ENCODE measurements at places on chromosomes 13 and 19.

GRCh38 chr19:310141-310651, 19.0 kb upstream of the PLPP2 start:
- no peak for DNase-seq

- no peak for DNase-seq
These were observed 19.6 kb upstream of the C19orf33 start for GRCh38 chr19:38284422-38284821.

DNA sequence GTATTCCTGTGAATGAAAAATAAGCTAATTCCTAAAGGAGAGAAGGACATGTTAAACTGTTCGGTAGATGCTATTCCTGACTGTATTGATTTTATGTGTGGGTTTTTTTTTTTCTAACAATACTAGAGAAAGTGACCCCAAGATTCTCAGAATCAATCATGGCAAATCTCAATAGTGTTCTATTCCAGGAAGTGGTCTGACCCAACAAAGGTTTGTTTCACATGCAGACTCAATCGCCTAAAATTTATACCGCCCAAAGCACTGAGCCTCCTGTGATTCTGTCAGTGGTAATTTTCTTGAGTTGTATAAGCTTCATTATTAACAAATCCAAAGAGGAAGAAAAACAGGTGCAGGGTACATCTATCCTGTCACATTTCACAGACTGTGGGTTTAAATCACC, 293.7 kb downstream of the SUCLA2 start:
- no peak for DNase-seq

DNA sequence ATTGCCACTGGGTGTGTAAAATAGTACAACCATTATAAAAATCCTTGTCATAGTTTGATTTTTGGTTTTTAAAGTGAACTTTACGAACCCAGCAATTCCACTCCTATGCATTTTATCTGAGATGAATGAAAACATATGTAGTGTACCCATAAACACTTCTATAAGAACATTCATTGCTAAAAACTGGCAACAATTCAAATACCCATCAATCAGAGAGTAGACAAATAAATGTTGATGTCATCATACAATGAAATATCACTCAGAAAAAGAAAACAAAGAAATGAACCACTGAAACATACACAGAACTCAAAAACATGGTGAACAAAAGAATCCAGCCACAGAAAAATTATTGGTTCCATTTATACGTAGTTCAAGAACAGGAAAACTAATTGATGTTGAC, 202.3 kb downstream of the ABCC4 start:
- DNase-seq = no peak

GRCh38 chr19:13077240-13077639, 25.4 kb downstream of the LYL1 start:
- no peak for DNase-seq

DNA sequence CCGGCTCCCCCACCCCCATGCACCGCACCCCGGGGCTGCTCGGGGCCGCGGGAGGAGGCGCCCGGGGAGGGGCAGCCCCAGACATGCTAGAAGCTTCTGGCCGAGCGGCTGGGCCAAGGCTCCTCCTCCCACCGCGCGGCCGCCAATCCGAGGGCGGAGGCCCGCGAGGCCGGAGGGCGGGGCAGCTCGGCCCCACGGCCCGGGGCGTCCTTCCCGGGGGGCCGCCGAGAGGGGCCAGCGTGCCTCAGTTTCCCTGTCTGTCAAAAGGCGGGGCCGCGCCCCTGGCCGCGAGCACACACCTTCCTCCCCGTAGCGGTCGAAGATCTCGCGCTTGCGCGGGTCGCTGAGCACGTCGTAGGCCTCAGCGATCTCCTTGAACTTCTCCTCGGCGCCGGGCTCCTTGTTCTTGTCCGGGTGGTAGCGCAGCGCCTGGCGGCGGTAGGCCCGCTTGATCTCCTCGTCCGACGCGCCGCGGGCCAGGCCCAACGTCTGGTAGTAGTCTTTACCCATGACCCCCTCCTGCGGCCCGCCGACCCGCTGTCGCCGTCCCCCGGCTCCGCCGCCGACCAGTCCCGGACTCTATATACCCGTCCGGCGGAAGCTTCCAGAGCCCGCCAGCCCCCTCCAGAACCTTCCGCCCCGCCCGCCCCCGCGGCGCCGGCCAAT, at the start of gene DNAJB1:
Gene DNAJB1 (minus strand): TSS at position 558 of the 666 bp plus-strand sequence. CDS start 48 bp downstream, at position 510.
- DNase-seq = no peak

DNA sequence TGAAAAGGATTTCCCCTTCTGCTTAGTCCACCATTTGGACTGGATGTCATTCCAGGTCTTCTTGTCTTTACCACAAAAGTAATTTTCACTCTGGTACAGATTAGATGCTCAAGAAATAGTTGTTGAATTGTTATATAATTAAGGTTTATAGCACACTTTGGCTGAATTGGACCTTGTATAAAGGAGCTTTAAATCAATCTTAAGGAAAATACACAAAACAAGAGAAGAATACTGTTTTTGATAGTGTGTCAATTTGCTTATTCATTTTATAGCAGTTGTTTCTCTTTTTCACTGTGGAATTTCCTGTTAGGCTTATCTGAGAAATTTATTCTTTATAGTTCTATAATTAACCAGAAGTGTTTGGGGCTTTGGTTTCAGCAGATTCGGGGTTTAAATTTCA, 62.7 kb upstream of the TDRD3 start:
- no peak for DNase-seq

DNA sequence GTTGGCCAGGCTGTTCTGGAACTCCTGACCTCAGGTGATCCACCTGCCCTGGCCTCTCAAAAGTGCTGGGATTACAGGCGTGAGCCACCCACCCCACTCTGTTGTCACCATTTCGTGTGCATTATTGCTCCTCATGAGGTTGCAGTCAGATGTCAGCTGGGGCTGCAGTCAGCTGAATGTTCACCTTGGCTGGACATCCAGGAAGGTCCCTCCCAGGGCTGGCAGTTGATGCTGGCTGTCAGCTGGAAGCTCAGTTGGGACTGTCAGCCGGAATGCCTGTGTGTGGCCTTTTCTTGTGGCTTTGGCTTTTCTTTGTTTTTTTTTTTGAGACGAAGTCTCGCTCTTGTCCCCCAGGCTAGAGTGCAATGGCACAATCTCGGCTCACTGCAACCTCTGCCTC, 6.6 kb downstream of the MEGF8 start:
- DNase-seq = no peak

GRCh38 chr19:16280306-16280705, 44.3 kb upstream of the KLF2 start:
- DNase-seq = no peak

GRCh38 chr13:24698686-24699085, 18.5 kb downstream of the ATP12A start:
- DNase-seq = no peak

DNA sequence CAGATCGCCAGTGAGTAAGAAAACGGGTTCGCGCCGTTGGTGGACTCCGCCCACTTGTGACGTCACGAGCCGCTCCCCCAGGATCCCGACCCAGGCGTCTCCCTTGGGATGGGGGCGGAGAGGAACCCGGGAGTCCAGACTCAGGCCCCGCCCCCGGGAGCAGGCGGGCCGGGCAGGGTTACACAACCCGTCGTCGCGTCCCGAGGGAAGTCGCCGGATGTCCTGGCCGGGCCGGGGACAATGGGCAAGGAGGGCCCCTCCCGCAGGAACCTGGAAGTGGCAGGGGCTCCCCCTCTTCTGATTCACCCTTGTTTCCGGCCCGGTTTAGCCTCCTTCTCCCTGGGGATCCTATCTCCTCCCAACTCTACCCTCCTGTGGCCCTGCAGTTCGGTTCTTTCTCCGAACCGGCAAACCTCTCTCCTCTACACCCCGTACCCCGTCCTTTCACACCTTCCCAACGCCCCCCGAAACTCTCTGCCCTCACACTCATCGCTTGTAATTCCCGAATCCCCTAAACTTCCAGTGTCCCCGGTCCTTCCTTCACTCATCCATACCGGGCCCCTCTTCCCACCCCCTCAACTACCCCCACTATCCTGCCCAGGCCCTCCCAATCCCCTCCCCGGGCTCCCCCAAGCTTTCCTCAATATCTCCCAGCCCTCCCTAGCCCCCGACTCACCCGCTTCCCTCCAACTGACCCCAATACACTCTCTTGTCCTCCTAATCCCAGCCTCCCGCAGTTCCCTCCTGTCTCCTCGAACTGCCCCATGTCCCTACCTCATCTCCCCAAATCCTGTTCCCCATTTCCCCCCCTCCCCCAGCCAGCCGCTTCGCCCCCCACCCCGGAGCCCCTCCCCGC, 20.0 kb upstream of the ERCC1 start:
- DNase-seq = peak; percentile 76

GRCh38 chr13:45500492-45501174, 35.9 kb downstream of the COG3 start:
- no peak for DNase-seq

DNA sequence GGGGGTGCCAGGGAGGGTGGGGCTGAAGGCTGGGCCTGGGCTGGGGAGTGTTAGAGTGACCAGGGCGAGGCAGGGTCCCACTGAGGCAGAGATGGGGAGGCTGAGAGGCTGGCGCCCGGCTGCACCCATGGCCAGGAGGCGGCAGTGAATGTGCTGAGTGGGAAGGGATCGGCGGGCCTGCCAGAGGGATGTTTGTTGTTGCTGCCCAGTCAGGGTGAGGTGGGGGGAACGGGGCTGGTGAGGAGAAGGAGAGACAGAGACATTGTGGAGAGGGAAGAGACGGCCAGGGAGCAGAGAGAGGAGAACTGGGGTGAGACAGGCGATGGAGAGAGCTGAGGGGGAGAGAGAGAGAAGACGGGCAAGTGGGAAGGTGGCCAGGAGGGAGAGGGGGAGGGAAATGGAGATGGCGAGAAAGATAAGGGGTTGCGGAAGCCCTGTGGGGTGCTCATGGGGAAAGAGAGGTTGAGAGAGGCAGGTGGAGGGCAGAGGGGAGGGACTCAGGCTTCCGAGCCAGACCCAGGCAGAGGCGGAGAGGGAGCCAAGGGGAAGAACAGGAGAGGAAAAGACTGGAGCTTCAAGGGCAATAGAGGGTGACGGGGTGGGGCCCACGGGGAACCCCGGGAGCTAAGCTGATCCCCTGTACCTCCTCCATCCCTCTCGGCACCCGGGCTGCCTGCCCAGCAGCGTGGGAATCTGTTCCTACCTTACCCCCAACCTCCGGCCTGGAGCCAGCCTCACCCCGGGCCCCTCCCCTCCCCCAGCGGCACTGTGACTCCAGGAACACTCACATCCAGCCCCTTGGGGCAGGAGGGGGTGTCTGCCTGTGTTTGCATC, 690 bp upstream of the B3GNT8 start:
- peak; percentile 68 for DNase-seq

GRCh38 chr13:35747594-35747993, 271.1 kb upstream of the MAB21L1 start:
- DNase-seq = no peak

DNA sequence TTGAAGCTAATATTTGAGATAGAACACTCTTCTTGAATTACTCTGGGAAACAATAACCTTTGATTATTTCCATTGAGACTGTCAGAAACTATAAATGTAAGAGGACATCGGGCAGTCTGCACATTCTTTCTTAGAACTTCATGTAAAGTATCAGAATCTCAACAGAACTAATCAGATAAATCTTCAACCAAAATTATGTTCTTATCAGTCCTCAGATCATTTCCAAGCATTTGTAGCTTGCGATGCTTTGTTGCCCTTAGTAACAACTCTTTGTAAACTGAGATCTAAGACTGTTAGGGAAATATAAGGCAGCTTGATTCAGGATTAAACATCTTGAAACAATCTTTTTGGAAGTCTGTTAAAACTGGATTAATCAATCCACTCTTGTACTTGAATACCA, 70.3 kb downstream of the FNDC3A start:
- no peak for DNase-seq

DNA sequence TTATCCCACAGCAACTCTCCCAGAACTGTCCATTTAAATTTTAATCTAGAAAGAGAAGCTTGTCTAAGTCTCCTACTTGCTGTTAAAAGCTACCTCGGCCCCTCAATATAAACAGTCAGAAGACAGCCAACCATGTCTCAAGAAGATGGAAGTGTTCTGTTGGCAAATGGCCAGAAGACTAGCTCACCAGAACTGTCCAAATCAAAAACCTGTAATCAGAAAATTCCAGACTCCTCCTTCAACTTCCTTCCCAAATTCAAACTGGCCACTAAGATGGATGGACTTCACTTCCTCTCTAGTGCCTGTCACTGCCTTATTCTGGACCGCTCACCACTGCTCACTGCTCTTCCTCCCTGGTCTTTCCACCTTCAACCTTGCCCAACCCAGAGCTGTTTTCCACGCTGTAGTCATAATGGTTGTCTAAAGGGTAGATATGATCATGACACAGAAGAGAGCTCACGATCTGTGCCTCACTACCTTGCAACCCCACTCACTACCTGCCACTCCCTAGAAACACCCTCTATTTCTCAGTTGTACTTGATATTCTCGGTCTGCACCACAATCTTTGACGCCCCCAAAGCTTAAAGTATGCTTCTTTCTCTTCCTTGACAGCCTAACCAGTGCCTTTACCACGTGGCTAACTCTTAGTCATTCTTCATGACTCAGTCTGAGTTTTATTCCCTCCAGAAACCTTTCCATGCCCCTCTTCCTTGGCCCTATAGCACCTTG, 9.2 kb downstream of the FGF14 start:
- DNase-seq = no peak

- no peak for DNase-seq
These were observed 66.2 kb upstream of the TM9SF2 start for GRCh38 chr13:99435116-99435515.

- DNase-seq = no peak
These were observed at the start of gene SLC44A2 for GRCh38 chr19:10625003-10625761. Gene SLC44A2 (plus strand): TSS chr19:10625553. CDS start chr19:10625634, 81 bp downstream.

DNA sequence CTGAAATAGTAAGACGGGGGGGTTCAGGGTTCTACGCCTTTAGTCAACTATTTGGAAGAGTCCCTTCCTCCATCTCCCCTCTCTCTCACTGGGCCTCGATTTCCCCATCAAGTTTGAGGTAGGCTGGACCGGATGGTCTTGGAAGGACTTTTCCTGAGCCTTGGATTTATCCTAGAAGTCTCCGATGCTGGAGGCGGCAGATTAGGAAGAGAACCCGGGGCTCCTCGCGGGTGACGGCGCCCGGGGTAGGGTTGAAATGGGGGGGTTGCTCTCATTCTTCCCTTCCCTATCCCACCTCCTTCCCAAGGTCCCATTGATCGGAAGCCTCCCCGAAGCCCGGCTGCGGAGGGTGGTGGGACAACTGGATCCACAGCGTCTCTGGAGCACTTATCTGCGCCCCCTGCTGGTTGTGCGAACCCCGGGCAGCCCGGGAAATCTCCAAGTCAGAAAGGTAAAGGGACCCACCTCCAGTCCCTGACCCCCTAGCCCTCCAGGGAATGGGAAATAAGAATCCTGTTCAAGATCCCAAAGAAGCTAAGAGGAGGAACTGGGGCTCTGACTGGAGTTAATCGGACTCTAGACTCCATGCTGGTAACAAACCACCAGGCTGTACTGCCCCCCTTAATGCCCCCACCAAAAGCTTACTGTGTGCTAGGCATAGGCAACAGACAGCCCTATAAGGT, 781 bp downstream of the QPCTL start:
- DNase-seq = no peak
